Stimulated activated CD4-positive, alpha-beta T cell treated with anti-CD3 and anti-CD28 coated beads, Interleukin-2, amount 100 ng/mL, for 24 hours (primary cell): ENCODE measurements at places on chromosomes 4 and X.

DNA sequence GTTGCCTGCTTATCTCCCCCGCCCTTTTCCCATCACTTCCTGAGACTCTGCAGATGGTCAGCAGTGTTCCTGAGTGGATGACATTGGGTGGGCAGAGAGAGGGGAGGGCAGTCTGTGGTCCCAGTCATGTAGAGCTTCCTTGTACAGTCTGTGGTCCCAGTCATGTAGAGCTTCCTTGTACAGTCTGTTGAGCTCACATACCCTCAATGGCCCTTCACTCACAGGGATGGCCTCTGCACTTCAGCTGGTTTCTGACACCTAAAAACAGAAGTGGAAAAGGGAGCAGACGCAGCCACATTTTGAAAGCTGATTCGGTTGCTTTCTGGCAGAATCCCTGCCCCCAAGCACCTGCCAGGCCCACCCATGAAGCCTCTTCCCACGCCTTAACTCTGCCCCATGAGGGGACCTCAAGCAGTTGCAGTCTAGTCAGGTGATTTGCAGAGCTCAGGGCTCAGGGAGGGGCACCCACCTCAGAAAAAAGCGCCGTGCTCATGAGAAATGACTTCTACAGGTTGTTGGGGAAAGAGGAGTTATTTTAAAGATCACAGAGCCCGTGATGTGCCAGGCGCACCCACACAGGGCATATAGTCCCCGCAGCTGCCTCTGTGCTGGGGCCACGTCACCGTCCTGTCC, 3.6 kb upstream of the TMEM271 start:
- no peak for DNase-seq

GRCh38 chr4:114905017-114905416, 208.4 kb downstream of the NDST4 start:
- DNase-seq: no peak

DNA sequence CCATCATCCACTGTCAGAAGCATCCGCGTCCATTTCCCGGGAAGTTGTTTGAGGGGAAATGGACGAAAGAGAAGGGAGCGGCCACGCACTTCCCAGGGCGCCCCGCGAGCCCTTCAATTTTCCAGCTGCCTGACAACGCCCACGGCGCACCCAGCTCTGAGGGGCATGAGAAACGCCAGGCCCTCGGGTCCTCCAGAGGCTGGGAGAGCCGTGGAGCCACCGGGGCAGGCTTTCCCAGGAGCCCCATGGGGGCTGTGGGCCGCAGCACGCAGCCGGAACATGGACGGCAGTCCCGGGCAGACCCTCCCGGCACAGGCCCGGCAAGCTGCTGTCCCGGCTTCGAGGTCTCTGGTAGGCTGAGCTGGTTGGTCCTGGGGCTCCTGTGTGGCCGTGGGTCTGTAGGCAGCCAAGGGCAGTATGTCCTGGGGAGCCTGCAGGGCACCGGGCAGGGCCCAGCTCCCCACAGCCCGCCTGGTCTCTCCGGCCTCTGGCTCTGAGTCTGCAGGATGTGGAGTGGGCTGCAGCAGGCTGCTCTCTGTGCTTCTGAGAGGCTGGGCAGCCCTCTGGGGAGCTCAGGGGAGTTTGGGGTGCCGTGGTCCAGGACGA, 115.2 kb downstream of the FAM53A start:
- DNase-seq: no peak

- no peak for DNase-seq
Measured at GRCh38 chr4:86924811-86925210, 10.0 kb upstream of the AFF1 start.

DNA sequence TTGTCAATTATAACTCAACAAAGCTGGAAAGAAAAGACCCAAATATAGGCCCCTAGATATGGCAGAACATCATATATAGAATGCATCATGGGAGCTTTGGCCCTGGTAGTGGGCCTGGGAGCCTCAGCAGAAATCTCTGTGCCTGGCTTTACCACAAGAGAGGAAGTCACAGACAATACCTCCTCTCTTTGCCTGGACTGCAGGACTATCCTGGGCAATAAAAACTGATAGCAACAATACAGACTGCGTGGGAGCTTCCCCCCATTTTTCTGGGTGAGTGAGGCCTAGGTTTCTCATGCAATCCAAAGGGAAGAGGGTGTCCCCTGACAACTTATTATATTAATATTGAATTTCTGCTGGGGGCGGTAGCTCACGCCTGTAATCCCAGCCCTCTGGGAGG, 64.0 kb upstream of the NFKB1 start:
- no peak for DNase-seq
